Caco-2 (cell line): ENCODE measurements at places on chromosomes 16 and 17.

DNA sequence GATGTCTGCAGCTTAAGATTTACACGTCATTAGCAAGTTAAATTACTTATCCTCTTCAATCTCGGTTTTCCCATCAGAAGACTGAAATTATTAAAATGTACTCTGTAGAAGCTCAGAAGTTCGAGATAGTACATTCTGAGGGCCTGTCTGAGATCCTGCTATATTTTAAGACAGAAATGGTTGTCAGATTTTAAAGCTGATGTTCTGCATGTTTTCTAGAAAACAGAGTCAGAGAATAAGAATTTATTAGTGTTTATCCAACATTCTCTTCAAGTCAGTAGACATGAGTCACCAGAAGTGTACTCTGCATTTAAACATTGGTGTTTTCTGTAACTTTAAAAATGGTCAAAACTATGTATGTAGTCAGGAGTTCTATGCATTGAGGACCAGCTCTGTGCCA is 155.2 kb upstream of the MYOCD start:
- no peak for DNase-seq

DNA sequence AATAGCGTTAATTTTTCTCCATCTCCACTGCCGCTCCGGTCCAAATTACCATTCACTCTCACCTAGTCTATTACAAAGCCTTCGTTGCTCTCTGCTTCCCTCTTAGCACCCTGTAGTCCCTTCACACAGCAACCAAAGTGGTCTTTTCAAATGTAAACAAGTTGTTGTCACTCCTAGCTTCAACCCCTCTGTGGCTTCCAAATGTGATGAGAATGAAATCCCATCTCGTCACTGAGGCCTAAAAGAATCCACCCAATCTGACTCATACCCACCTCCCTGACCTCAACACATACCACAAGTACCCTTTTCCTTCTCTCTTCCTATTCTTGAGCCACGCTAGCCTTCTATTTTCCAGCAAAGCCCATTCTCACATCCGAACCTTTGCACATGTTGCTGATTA is 2.2 kb upstream of the PELP1 start:
- no peak for DNase-seq

DNA sequence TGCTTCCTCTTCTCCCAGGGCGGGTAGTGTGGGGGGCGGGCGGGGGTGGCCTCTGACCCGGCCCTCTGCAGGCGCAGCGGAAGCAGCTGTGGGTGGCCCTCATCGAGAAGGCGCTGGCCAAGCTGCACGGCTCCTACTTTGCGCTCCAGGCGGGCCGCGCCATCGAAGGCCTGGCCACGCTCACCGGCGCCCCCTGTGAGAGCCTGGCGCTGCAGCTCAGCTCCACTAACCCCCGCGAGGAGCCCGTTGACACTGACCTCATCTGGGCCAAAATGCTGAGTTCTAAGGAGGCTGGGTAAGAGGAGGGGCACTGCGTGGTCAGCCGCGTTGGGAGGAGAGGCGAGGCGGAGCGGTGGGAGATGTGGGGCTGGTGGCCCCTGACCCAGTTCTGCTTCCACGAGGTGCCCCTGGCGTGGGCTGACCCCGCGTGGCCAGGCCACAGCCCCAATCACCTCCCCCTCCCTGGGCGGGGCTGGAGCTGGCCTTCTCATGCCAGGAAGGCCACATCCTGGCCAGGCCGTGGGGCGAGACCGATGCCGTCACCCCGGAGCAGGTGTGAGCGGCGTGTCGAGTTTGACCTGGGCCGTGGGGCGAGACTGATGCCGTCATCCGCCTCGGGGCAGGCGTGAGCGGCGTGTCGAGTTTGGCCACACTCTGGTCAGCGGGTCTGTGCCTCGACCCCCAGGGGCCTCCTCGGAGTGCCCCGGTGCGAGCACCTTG is 10.5 kb upstream of the PRR35 start:
- no peak for DNase-seq

DNA sequence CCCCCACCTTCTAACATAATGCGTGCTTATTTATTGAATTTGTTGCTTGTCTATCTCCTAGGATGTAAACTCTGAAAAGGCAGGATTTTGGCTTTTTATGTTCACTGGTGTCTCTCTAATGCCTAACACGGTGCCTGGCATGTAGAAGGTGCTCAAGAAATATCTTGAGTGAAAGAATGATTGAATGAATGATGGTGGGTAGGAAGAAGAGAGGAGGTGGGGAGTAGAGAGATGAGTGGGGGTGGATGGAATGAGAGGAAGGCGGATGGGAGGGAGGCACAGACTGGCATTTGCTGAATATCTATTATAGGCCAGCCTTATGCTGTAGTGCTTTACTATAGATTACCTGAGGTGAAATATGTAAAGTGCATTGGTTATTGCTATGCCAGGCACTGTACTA is 2.3 kb downstream of the PRSS36 start:
- no peak for DNase-seq

DNA sequence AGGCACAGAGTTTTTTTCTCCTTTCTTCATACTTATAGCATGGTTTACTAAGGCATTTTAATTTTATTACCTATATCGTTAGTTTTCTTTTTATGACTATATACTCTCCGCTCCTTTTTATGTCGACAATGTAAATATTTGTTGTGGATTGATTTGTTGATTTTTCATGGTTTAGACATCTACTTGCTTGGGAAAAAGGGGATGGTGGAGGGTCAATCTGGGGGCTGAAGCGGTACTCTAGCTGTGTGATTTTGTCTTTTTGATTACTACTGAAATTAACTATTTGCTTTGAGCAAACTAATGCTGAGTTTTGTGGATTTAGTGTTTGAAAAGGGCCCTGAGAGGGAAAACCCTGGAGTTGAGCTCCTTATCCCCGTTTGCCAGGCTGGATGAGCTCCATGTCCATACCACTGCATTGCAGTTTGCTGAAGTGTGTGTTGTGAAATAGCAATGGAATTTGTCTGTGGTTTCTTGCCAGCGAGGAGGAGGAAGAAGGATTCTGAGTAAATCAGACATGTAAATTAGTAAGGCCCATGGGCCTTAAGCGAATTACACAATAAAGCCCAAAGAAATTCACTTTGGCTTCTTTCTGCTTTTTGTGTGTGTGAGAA is 72.0 kb downstream of the FTO start:
- DNase-seq, result peak; percentile 77

GRCh38 chr16:6177616-6178180 is 1080.1 kb upstream of the EEF2KMT start:
- DNase-seq, result no peak

DNA sequence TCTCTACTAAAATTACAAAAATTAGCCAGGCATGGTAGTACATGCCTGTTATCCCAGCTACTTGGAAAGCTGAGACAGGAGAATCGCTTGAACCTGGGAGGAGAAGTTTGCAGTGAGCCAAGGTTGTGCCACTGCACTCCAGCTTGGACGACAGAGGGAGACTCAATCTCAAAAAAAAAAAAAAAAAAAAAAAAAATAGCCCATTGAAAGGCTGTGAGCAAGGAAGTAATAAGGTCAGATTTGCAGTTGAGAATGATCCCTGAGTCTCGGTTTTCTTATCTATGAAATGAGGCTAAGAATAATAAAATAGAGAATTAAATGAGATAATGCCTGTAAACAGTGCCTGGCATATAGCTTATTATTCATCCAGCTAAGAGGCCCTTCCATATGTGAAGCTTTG is 1.3 kb upstream of the PDK2 start:
- no peak for DNase-seq

DNA sequence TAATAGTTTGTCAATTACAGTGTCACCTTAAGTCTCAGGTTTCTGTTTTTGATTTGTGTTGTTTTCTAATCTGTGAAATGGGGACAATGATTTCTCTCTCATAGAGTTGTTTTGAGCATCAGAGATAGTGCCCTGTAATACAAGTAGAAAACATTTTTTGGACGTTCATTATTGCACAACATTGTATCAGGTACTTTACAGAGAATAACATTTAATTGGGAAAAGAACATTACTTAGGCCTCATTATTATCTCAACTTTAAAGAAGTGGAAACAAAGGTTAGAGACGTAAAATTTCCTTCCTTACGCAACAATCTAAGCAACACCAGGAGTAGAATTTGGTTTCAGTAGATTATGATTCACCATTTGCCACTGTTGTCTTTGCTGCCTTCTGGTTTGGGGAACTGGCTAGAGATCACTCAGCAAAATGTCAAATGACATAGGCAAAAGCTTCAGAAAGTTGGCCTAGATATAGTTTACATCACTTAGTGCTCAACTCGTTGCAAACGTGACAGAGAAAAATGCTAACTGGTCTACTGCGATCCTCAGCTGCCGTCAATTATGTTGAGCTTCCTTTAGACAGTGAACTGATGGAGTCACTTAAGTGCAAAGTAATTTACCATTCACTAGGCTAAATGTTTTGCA is 1026.8 kb downstream of the CDH11 start:
- no peak for DNase-seq

- no peak for DNase-seq
These were observed 156.9 kb downstream of the LAT start for GRCh38 chr16:29141586-29142324.

GRCh38 chr16:15915555-15916081 is 27.2 kb upstream of the CEP20 start:
- DNase-seq, result no peak

- no peak for DNase-seq
These were observed 59.7 kb downstream of the ABCC6 start for GRCh38 chr16:16163571-16163970.

GRCh38 chr16:30534368-30535105 is at the start of gene ZNF747:
Gene ZNF747 (minus strand): TSS chr16:30534858. CDS start chr16:30534679, 179 bp downstream.
- peak; percentile 89 for DNase-seq

GRCh38 chr17:60496041-60496440 is 30.0 kb downstream of the APPBP2 start:
- no peak for DNase-seq

DNA sequence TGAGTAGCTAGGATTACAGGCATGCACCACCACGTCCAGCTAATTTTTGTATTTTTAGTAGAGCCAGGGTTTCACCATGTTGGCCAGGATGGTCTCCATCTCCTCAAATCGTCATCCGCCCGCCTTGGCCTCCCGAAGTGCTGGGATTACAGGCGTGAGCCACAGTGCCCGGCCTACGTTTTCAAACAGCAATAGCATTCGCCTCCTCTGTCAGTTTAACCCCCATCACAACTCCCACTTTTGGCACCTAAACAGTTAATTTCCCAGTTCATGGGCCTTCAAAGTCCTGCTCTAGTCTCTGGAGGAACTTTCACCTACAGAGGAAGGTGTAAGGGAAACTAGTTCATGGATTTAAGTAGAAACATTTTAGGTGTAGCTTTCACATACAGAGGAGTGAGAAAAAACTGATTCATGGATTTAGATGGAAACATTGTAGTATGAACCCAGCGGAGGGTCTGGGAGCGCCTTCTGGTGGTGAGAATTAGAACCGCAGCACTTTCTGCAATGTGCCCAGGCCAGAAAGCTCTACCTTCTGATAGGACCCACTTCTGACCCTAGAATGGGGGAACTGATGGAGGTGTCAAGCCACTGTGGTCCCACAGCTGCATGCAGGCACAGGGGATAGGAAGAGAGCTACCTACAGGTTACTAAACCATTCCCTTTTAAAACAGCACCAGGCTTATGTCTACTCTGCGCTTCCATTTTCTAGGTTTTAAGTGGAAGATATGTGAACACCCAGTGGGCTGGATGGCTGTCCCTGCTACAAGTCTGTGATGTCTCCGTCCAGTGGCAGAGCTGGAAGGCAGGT is 12.0 kb upstream of the MEOX1 start:
- peak; percentile 86 for DNase-seq

DNA sequence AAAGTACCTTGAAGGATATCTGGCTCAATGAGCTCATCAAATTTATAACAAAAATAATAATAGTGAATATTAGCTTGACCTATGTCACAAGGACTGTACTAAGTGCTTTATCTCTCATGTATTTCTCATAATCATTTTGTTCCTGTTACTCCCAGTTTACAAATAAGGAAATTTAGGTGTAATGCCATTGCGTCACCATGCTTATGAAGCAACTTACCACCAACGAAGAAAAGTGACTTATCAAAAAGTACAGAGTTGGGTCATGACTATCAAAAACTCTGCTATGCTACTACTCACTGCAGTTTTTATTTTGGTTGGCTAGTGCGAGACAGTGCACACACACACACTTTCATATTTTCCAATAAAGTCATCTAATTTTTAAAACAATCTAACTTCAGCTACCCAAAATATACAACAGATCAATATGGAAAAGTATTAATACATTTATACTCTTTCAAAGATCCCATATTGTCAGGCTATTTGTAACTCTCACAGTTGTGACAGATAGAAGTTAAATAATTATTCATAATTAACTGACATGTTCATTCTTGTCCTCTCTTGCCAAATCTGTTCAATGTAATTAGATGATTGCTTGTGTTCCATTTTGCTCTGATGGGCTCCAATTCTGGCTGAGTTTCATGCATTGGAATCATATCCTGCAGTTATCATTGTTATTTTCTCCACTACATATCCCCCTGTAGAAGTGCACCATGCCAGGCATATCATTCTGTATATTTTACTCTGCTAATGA is 119.4 kb downstream of the KCNJ2 start:
- DNase-seq, result no peak

DNA sequence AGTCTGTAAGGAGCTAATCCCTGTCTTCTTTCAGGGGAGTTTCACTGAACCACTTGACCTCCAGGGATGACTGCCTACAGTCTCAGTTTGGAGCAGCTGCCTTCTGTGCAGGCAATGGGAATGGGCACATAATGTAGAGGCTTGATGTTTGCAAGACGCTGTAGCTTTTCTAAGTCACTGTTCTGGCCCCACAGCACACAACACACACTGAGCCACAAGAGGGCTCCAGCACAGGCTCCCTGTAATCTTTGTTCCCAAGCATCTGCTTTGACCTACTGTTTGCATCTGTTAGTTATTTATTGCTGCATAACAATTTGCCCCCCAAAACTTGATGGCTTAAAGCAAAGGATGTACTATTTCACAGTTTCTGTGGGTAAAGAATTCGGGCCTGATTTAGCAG is 419.0 kb upstream of the ASIC2 start:
- DNase-seq, result no peak

- DNase-seq, result peak; percentile 95
These were observed at the start of gene TMC7 for GRCh38 chr16:18983565-18984434. Gene TMC7 (plus strand): TSS chr16:18983934. CDS start chr16:18984064, 130 bp downstream.

GRCh38 chr17:17151055-17151454 is 55.1 kb downstream of the PLD6 start:
- no peak for DNase-seq

DNA sequence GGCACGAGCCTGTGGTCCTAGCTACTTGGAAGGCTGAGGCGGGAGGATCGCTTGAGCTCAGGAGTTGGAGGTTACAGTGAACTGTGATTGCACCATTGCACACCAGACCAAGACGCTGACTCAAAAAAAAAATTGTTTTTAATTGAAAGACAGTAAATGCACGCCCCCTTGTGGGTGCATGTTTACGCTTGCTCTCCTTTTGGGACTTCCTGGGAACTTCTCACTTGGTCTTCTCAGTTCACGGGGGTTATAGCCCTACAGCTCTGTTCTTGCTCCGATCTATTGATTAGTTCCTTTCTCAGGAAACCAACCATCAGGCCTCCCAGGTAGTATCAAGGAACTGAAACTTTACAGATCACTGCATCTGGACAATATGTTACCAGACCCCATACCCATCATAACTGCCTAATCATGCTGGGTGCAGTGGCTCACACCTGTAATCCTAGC is 14.2 kb upstream of the RIPOR1 start:
- DNase-seq, result peak; percentile 87
